ENCODE measurements at places on chromosomes 2 and 18.

DNA sequence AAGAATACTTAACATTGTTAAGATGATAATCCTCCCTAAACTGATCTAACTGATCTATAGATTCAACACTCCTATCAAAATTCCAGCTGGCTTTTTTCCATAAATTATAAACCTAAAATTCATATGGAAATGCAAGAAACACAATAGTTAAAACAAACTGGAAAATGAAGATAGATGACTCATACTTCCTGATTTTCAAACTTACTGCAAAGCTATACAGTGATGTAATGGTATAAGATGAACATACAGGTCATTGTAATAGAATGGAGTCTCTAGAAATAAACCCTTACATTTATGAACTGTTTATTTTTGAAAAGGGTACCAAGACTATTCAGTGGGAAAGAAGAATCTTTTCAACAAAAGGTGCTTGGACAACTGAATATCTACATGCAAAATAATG lies 32.3 kb downstream of the UBXN4 start:
- no peak for DNase-seq

DNA sequence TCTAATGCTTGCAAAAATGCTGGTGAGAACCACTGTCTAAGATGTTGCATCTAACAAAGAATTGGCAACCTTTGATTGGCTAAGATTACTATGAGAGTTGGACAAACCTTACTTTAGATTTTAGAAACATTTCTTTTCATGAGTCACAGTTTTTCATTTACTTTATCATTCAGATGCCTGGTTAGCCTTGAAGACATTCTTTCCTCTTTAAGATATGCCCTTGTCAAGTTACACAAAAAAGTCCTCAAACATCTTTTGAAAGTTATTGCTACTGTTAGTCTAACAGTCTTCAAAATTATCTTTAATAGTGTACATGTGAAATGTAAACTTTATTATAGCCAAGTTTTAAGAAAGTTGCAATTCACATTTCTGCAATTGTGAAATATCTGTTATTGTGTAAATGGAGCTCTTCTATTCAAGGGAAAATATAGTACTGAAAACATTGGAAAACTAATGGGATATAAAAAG lies 276.3 kb downstream of the RND3 start:
- no peak for DNase-seq

- no peak for DNase-seq
Observed at GRCh38 chr2:216478151-216478550, 20.5 kb upstream of the RPL37A start.

- no peak for DNase-seq
Observed at GRCh38 chr2:171432969-171433762, 624 bp downstream of the METTL8 start.

DNA sequence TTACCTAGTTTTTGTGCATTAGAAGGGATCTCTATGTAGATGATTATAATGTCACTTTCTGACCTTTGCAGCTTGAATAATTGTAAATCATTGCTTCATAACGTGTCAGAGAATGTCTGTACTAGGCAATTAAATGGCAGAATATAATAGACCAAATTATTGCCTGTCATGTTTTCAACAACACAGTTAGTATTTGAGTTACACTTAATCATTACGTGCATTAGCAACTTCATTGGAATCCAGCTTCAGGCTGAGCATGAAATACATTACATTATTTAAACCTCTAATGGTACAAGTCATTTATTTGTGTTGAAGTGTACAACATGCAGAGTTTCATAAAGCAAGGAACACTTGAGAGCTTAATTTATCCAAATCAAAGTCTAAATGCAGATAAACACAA lies 48.0 kb downstream of the ZNF407 start:
- no peak for DNase-seq

DNA sequence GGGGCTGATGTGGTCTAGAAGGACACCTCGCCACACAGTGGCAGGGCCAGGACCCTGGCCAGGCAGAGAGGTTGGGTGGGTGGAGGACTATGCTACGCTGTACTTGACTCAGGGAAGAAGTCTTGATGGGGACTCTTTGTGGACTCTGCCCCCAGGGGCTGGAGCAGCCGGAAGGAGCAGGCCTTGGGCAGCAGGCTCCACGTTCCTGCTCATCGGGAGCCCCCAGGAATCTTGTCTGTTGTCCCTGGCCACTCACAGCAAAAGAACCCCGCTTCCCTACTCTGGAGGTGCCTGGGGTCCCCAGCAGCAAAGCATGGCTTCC lies 79.0 kb downstream of the POLR1A start:
- no peak for DNase-seq

DNA sequence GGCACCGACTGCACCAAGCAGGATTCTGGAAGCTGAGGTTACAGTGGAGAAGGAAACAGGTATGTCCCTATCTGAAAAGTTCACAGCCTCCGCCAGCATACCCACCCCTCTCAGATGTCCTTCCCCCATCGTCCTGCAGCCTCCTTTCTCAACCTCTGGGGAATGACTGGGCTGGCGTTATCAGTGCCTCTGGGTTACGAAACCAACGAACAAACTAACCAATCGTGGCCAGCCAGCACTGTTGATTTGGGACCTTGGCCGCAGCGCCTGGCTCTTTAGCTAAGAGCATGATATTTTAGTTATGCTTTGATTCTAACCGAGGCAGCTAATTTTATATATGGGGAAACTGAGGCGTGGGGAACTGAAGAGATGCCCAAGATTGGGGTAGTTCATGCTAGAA lies 233.0 kb downstream of the TFCP2L1 start:
- DNase-seq: no peak

- DNase-seq: peak; percentile 69
Observed at GRCh38 chr2:24613154-24613814, 122.2 kb downstream of the NCOA1 start.

- DNase-seq: no peak
Observed at GRCh38 chr2:226115102-226115831, 684.4 kb downstream of the IRS1 start.

DNA sequence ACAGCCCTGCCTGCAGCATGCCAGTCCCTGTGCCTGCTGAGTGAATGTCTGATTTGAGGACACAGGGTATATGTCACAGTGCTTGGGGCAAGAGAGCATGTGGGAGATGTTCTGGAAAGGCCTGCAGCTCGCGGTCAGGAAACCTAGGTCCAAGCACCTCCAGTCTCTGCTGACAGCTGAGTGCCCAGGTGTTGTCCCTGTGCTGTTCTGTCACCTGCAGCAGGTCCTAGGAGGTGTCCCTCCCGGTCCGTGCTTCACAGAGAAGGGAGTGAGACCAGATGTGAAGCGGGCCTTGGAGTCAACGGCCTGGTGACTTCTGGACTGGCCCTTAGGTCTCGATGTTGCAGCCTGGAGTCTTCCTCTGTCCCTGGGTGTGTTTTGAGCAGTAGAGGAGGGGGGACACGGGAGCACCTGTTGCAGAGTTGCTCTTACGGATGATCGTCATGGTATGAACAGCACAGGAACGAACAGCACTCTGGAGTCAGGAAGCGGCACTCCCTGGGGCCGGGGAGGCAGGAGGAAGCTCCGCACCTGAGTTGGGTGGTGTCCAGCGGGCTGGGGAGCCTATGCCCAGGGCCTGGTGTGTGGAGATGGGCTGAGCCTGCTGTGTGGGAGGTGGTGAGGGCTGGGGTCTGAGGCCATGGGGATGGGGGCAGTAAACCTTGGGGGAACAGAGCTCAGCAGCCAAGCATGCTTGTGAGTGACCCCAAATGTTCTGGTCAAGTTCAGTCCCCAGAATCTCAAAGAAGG lies 21.6 kb upstream of the ARHGEF4 start:
- DNase-seq: no peak

DNA sequence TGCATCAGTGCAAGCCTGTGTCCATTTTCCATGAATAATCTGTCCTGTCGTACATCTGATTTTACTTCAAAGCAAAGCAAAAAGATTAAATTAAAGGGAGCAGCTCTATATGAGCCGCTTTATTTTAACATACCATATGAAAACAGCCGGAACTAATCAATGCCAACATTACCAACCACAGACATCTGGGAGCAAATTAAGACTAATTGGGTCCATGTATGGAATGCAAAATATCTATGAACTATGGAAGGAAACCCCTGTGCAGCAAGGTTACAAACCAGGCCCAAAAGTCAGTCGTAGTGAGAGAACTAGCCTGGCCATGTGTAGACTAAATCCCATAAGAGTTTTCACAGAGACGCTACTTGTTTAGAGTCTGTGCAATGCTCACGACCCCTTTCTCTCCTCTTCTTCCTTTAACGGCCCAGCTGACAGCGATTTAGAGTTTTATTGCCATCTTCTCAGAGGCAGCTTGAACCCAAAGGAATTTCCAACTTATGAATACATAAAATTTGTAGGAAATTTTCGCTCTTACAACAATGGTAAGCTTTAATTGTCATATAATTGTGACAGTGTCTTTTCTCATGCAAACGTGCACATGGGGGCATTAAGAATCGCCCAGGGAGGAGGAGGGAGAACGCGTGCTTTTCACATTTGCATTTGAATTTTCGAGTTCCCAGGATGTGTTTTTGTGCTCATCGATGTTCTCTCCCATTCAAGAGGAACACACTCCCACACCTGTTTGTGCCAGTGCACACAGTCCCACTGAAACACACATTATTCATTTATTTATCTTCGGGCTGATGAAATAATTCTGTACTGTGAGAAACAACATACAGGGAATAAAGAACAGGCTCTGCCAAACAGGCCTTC lies 52.9 kb upstream of the RPL31 start:
- DNase-seq: no peak

DNA sequence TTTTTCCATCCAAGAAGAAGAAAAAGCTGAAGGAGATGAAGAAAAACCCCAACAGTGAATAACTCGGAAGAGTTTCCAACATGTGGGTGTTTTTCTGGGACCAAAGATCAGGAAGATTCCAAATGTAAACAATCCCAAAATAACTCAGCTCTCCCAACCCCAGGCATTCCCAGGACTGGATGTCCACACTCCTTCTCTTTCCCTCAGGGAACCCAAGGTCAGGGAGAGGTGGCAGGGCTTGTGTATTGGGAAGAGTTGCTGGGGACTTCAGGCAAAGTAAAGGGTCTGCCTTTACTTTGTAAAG lies 268.0 kb downstream of the DYSF start:
- no peak for DNase-seq

DNA sequence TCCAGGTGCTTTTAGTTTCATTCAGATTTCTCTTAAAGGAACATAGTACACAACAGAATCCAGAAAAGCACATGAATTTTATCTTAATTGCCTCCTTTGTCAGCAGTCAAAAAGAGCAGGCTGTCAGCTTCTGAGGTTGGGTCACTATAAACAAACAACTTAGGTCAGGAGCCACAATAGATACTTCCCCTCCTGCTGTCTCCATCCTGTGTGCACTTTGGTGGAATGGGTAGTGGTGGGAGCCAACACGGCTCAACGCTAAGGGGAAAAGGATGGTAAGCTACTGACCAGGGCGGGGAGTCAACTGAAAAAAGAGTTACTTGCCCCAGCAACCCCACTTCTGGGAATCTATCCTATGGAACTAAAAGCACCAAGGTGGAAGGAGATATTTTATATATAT lies 121.9 kb downstream of the PAX3 start:
- DNase-seq: no peak

DNA sequence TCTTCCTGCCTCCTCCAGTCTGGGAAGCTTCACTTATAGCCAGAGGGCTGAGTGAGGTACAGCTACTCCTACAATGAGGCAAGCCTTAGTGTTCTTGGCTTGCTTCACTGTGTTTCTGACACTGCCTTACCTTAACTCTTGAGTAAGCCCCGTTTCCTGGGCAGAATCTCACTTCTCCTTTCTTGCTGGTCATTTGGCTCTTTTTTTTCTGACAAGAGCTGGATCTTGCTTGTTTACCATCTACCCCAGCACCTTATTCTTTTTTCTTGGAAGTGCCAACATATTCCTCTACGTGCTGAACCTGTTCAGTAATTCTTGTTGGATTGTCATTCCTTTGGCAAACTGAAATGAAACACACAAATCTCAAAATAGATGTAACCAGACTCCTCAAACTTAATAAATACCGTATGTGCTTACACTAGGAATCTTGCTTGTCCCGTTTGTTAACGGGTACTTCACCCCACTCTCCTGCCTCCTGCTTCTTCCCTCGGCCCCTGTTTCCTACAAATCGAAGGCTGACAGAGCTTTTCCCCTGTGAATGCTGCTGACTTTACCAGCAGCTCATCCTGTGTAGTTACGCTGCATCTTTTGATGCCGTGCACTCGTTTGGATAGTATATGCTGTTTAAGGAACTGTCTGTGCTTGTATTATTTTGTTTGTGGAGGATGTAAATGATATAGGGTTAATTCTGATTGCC lies 132.2 kb downstream of the FMNL2 start:
- no peak for DNase-seq

DNA sequence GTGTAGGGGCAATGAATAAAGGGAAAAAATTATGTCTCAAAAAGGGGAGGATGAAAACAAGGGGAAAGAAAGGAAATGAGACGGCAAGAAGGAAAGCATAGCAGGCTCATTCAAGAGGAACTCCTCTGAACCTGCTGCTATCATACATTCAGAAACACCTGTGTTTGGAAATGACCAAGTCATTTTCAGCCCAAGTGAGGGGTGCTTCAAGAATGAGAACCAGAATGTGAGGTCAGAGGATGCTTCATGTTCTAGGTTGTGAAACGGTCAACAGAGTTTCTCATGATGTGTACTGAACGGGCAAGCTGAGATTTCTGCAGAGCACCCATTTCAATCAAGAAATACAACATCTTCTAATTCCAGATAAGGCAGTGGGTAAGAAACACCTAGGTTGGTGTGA lies 1367.2 kb upstream of the CELF4 start:
- no peak for DNase-seq

GRCh38 chr2:100764430-100764829 lies 55.5 kb upstream of the NPAS2 start:
- no peak for DNase-seq

DNA sequence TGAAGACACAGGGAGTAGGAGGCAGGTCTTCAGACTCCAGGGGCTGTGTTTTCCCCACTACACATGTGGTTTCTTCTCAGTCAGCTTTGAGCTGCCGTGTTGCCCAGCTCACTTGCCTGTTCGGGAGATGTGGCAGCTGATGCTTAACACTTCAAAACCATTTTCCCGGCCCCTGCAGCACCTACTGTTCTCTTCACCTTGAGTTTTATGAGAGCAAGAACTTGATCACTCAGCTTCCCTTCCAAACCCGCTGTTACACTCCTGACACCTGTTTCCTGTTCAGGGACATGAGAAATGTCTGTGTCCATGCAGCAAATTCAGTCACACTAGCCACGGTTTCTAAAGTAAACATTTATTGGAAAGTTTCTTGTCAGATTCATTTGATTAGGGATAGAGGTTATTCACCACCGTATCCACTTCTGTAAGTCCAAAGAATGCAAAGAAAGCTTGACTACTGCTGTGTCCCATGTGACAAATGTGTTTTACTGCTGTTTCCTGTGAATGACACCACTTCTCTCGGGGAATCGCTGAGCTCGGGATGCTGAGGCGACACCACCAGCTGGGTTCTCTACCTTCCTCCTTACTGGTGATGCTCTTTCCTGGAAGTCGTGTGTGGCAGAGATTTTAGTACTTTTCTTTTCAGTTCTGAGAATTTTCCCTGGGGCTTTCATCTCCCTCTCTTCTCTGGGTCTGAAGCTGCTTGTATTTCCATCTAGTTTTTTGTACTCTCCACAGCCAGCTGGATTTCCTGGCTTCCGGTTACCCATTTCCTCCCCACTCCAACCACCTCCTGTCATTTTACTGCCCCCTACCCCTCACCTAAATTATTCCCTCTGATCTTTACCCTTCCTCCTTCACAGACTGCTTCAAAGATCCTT lies 91.7 kb downstream of the KLF7 start:
- DNase-seq: no peak

GRCh38 chr2:144364944-144365738 lies 154.8 kb downstream of the ZEB2 start:
- no peak for DNase-seq
